ENCODE measurements at places on chromosomes 1 and 21.

- DNase-seq: no peak
Measured at GRCh38 chr1:67635055-67635809, 49.8 kb upstream of the GADD45A start.

- DNase-seq: no peak
Measured at GRCh38 chr1:204261746-204262505, 48.1 kb upstream of the GOLT1A start.

DNA sequence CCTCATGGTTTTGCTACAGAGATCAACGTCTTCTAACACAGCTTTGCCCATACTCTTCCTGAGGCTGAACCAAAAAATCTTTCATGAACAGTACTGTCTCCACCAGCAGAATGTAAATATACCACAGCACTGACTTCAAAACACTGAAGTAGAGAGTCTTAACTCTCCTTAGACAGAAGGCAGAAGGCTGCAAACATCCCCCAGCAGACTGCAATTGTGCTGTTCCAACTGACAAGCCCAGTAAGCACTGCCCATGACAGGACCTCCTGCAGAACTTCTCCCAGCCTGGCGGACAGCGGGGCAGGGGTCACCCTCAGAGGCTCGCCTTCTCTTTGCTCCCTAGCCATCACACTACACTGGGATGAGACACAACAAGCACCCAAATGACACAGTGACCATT is 218.7 kb downstream of the RERE start:
- no peak for DNase-seq

DNA sequence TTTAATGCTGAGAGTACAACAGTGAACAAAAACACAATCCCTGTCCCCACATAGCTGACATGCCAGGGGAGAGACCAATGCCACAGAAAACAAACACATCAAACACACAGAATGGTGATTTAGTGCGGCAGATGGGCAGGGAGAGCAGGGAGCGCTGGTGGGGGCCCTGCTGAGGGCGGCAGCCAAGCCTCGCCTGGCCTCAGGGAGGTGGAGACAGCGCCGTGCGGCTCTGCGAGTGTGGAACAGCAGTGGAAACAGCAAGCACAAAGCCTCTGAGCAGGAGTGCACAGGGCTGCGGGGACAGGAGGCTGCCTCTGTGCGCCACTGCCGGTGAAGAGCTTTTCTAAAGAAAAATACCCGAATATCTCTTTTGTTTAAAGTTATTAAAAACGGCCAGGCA is 17.0 kb downstream of the MCM3AP start:
- no peak for DNase-seq

DNA sequence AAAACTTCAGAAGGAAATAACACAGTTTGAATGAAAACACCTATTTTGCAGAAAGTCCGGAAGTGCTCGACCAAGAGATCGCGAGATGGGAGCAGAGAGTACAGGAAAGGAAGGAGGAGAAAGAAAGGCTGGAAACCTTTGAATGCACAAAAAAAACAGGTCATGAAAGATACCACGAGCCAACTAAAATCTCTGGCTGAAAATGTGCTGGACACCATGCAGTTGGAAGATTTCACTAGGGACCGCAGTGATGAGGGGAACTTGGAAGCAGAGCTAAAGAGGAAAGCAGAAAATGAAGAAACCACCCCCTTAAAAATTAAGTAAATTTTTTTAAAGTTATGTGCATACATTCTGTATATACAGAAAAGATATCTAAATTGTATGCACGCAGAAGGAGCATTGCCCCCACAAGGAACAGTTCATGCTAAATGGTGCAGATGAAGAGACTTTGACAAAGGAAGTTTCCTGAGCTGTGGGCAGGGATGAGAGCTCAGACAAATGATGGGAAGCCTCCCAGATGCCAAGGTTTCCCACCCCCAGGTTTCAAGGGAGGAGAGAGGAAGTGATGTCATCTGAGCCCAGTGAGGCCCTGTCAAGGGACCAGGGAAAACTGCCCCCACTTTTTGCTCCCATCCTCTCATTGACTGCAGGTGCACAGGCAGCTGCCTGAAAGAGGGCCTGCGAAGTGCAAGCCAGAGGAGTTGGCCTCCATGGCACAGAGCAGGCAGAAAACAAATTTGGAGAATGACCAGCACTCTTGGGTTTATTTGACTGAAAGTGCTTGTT is 52.5 kb downstream of the ETS2 start:
- no peak for DNase-seq

GRCh38 chr1:70890408-70890807 is 157.2 kb downstream of the PTGER3 start:
- no peak for DNase-seq

DNA sequence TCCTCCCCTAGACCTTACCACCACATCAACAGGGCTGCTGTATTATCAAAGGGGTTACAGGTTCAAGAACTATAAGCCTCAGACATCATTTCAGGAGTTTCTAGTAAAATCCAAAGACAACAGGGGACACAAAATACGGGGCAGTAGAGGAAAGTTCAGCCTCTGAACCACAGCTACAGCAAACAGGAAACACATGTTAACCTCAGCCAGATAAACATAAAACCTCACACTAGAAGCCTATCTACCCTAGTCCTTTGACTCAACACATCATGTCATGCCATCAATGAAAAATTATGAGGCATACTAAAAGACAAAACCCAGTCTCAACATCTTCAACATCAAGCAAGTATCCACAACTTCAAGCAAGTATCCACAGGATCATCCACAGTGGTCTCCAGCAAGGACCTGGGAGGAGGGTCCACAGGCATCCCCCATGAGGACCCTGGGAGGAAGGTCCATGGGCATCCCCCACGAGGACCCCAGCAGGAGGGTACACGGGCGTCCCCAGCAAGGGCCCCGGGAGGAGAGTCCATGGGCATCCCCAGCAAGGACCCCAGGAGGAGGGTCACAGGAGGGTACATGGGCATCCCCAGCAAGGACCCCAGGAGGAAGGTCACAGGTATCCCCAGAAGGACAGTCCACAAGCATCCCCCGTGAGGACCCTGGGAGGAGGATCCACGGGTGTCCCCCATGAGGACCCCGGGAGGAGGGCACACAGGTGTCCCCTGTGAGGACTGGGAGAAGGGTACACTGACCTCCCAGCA is 440.0 kb downstream of the MATN1 start:
- DNase-seq: no peak

GRCh38 chr1:193367863-193368262 is 181.4 kb upstream of the B3GALT2 start:
- DNase-seq: no peak
